ENCODE measurements at places on chromosomes 13 and 19.

GRCh38 chr19:48740164-48740972, at the start of gene RASIP1:
RASIP1 (minus strand) TSS chr19:48740610; CDS start chr19:48740282, 328 bp downstream.
- DNase-seq: no peak

DNA sequence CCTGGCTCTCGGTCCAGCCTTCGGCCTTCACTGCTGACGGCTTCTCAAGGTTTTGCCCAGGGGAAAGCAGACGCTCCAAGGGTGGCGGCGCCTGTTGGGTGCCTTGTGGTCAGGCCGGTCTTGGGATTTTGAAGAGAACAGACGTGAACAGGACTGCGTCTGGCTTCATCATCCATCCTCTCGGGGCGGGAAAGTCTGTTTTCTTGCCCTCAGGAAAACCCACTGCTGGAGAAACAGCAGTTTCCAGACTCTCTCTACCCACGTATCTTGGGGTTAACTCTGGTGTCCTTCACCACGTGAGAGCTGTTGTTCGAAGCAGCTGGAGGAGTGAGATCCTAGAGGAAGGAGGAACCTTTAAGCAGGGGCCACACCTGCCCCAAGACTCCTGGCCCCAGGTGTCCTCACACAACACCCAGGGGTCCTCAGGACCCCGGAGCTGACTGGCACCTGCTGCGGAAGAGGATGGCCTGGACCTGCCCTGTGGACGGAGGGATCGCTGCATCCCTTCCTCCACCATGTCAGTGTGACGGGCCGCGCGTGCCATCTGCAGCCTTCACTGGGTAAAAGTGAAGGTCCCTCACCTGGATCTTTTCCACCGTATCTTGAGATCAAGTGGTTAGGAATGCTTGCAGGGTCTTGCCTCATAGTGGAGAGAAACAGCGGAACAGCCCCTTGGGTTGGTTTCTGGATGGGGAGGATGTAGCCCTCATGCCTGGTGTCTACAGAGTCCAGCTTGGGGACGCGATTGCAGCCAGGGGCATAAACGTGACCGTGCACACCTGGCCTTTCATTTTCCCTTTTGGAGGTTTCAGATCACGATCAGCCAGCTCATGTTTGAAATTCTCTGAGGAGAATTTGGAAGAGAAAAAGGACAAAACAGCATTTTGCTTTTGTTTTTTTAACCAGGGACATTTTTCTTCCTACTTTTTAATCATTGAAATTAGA, 69.5 kb upstream of the MCF2L start:
- DNase-seq: no peak

GRCh38 chr13:90420683-90421082, 926.8 kb upstream of the MIR17HG start:
- DNase-seq: no peak

GRCh38 chr13:50780201-50781015, 63.1 kb downstream of the DLEU7 start:
- no peak for DNase-seq

- DNase-seq: peak; percentile 31
These were observed 32.6 kb upstream of the GATAD2A start for GRCh38 chr19:19372656-19373416.

GRCh38 chr13:51856027-51856736, 5.6 kb upstream of the CCDC70 start:
- DNase-seq: no peak

DNA sequence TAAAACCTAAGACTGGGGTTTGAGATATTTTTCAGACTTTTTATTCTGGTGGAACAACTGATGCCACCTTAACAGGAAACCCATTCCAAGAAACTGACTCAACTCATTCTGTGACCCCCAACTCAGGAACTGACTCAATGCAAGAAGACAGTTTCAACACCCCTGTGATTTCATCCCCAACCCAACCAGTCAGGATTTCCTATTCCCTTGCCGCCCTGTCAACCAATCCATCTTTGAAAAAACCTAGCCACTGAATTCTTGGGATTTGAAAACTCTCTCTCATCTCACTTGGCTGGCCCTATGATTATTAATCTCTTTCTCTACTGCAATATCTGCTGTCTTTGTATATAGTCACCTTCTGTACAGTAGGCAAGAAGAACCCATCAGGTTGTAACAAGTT, 1211.9 kb upstream of the ATXN8OS start:
- DNase-seq: no peak

GRCh38 chr19:34364830-34365462, at the start of gene GPI:
GPI (plus strand) TSS chr19:34365196; CDS start chr19:34365267, 71 bp downstream.
- peak; percentile 73 for DNase-seq

- no peak for DNase-seq
These were observed 83.7 kb downstream of the NALCN start for GRCh38 chr13:101332583-101332982.

GRCh38 chr13:75445717-75446499, 36.1 kb downstream of the TBC1D4 start:
- DNase-seq: no peak

- no peak for DNase-seq
These were observed 61.2 kb upstream of the TM9SF2 start for GRCh38 chr13:99439850-99440604.

DNA sequence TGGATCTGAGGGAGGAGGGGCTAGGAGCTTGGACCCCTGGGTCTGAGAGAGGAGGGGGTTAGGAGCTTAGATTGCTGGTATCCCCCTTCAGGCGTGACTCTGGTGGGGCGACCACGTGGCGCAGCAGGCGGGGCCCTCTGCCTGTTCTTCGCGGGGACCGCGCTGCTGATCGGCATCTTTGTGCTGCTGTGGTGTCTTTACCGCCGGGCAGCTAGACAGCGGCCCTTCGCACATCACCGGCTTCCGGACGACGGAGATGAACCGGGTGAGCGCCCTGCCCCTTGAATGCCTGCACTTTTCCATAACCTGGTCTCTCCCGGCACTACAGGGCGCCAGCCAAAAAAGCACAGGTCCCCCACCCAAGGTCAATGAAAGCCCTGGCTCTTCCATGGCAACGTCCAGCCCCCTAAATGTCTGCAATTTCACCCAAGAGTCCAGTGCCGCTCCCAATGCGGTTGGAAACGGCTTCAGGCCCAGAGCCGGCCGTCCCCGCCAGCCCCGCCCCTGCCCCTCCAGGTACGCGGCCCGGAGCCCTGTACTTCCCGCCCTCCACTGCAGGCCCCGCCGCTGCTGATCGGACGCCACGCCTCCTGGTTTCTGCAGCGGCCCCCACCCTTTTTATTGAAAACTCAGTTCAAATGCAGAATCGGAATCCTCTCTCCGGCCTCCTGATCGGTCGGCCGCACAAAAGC, 2.8 kb downstream of the GFY start:
- peak; percentile 57 for DNase-seq

GRCh38 chr13:33201659-33202058, 83.9 kb downstream of the STARD13 start:
- no peak for DNase-seq

GRCh38 chr19:1566392-1567115, 1.6 kb downstream of the MEX3D start:
- DNase-seq: no peak

DNA sequence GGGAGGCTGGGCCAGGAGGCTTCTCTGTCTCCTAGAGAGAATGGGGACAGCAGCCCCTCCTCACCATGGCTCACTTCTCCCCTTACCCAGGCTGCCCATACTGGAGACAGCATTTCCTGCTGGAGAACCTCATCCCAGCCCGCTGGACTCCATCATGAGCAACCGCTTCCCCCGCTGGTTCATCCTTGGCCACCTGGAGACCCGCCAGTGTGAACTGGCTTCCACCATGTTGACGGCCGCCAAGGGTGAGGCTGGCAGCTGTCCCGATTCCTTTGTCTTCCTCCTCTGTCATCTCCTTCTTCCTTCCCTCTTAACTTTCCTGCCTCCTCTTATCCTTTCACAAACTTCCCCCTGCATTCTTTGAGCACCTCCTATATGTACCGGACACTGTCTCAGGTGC, 28.0 kb downstream of the ZSWIM4 start:
- DNase-seq: no peak

DNA sequence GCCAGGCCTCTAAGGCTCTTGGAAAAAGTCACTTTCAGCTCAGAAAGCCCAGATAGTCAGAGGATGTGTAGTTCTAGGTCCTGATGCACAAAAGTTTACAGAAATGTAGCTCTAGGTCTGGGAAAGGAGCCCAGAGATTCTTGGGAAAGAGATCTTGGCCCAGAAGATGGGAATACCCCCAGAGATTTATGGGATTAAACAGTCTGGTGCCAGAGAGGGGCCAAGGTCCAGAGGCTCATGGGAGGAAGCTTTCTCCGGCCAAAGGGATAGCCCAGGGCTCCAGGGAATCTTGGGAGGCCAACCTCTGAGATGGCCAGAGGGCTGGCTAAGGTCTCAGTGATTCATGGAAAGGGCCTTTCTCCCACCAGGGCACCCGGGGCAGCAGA, 15.2 kb downstream of the BCAT2 start:
- no peak for DNase-seq

GRCh38 chr13:40181203-40181845, 485.1 kb downstream of the FOXO1 start:
- DNase-seq: peak; percentile 3

GRCh38 chr19:48558018-48558684, 6.2 kb downstream of the SULT2B1 start:
- DNase-seq: no peak

- no peak for DNase-seq
These were observed 226.8 kb downstream of the RAP2A start for GRCh38 chr13:97660594-97661260.

DNA sequence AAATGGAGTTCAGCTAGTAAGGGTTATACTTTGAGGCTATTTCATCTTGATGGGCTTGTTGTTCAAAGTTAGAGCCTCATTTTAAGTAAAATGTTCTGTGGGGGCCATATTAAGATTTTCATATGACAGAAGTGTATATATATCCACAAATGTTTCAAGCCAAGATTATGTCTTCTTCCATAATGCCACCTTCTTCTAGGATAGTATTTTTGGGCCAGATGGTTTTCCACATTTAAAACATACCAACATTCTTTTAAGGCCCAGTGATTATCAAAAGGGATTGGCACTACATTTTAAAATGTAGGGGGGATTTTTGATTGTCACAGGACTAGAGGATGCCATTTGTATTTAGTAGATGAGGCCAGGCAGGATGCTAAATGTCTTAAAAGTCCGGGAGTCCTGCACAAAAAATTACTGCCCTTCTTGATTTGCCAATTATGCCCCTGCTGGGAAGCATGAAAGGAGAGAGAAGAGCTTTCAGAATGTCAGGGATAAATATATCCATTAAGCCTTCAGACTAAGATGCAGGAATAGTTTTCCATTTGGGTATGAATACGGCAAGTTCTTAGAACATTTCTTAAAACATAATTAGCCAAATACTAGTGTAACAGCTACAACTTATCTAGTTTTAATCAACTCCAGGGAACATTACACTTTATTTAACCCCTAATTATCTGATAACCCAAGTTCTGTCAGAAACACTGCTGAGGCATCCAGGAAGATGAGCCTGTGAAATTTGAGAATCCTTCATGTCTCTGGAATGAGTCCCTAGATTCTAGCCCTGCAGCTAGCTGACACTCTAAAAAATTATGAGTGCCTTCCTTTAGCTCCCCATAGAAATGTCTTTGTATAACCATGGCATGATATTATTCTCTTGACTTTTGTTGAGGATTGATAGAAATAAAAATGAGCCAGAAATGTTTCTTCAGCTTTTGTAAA, 34.0 kb downstream of the ITM2B start:
- no peak for DNase-seq

- no peak for DNase-seq
These were observed 4.6 kb upstream of the MUC16 start for GRCh38 chr19:9014803-9015202.

Measured in NCI-H510A treated with DMSO at 0.1 percent for 48 hours (cell line).